ENCODE measurements at places on chromosomes 2 and 18.

GRCh38 chr2:190514676-190515075 is 19.8 kb downstream of the NEMP2 start:
- DNase-seq: no peak

GRCh38 chr2:141063406-141063805 is 1067.4 kb downstream of the LRP1B start:
- DNase-seq: no peak

DNA sequence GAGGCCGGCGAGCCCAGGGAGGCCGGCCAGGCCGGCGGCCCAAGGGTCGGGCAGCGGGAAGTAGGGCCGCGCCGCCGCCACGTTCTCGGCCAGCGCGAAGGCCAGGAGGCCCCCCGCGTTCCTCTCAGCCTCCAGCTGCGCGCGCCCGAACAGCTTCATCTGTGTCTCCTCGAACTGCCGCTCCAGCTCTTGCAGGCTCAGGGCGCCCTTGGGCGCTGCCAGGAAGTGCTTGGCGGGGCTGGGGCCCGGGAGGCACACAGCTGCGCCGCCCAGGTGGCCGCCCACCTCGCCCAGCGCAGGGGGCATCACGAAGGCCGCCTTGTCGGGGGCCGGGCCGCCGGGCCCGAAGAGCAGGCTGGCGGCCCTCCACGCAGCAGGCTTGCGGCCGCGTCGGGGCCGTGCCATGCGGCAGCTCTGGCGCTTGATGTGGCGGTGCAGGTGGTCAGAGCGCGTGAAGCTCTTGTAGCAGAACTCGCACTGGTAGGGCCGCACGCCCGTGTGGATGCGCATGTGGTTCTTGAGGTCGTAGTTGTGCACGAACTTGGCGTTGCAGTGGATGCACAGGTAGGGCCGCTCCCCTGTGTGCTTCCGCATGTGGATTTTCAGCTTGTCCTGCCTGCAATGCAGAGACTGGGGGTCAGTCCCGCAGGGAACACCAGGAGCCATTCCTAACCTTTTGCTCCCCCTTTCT is 99.0 kb upstream of the SMAD2 start:
- no peak for DNase-seq

- DNase-seq: no peak
These were observed 49.9 kb upstream of the RTN4 start for GRCh38 chr2:55099878-55100820.

DNA sequence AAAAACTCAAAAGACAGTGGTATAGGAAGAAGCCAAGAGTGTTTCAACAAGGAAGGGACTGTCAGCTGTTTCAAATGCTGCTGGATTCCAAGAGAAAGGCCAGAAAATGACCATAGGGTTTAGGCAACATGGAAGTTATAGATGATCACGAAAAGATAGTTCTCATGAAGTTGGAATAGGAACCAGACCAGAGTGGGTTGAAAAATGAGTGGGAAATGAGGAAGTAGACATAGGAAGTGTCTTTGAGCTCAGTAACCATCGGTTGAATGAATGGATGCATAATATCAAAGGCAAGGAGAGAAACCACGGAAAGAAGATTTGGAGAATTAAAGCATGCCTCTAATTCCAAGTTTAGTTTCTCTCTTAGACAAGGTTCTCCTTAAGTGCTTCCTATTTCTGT is 1.3 kb downstream of the NCAPH start:
- DNase-seq: no peak

GRCh38 chr2:10452312-10452711 is 4.2 kb upstream of the ODC1 start:
- DNase-seq: no peak

DNA sequence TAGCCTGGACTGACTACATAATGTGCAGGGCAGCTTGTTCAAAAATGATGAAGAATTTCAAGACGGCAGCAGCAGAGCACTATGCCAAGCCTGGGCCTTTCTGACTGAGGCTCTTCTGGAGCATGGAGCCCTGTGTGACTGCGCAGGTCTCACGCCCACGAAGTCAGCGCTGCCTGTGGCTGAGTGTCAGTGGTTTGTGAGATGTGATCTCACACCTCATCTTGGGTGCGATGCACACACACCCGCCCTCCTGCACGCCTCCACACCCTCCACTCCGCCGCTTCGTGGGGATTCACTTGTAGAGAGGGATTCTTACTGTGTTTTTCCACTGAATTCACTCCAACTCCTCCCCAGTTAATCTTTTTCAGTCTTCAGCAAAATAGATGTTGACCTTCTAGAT is 103.9 kb downstream of the VIT start:
- DNase-seq: peak; percentile 26

GRCh38 chr18:49237031-49237430 is 223.4 kb downstream of the DYM start:
- no peak for DNase-seq

DNA sequence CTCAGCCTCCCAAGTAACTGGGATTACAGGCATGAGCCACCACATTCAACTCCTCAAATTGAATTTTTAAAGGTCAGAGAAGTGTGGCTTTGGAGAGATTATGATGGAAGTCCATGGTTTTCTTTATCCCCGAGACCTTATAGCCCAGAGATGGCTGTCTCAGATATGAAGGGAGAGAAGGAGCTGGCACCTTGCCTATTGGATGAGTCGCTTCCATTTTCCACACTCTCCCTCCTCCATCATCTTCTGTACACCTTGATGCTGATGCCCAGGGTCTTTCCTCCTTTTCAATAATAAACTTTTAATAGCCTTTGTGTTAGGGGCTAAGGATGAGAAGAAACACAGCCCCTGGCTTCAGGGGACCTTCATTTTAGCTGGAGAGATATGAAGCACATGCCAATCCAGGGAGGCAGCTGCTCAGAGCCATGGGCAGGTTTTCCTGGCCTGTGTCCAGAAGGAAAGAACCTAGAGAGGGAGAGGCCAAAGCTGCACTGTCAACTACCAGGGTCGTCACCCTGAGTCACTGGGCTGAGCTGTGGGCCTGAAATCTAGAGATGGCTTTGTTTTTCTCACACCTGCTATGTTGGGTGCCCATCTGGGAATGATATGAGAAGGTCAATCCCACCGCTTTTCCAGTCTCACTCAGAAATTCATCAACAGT is 146.0 kb upstream of the SERTAD2 start:
- no peak for DNase-seq

GRCh38 chr2:104745846-104746245 is 108.1 kb upstream of the POU3F3 start:
- DNase-seq: no peak

- no peak for DNase-seq
These were observed 59.8 kb downstream of the LDAH start for GRCh38 chr2:20762945-20763683.

- DNase-seq: no peak
These were observed 38.0 kb downstream of the CYP1B1 start for GRCh38 chr2:38037757-38038621.

- no peak for DNase-seq
These were observed 1.3 kb upstream of the SMAD2 start for GRCh38 chr18:47931718-47932103.

DNA sequence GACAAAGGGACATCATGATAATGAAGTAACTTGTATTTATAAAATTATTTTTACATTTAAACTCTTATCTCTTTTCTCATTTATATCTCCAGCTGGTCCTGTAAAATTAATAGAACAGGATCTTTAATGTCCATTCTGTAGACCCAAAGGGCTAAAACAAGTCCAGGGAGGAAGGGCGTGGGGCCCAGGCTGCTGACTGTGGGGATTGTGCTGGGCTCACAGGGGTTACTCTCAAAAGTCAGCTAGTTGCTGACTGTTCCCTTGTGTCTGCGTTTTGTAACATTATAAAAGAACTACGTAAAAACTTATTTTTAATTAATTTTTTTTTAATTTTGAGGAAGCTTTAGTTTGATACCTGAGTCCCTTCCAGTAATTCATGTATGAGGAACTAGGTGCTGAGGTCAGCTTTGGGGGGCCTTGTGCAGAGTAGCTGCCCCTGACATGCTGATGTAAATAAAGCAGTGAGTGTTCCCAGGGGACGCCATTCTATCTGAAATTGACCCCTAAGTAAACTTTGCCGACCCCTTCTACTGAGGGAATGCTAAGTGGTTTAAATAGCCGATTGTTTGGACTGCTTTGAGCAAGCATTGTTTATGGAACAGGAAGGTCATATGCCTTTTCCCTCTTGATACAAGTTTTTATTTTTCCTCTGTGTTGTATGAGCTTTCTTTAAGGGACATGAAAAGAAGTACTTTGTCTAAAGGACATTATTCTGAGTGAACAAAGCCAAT is 56.4 kb downstream of the MERTK start:
- DNase-seq: no peak

GRCh38 chr18:36535202-36535935 is 237.9 kb downstream of the FHOD3 start:
- DNase-seq: no peak

DNA sequence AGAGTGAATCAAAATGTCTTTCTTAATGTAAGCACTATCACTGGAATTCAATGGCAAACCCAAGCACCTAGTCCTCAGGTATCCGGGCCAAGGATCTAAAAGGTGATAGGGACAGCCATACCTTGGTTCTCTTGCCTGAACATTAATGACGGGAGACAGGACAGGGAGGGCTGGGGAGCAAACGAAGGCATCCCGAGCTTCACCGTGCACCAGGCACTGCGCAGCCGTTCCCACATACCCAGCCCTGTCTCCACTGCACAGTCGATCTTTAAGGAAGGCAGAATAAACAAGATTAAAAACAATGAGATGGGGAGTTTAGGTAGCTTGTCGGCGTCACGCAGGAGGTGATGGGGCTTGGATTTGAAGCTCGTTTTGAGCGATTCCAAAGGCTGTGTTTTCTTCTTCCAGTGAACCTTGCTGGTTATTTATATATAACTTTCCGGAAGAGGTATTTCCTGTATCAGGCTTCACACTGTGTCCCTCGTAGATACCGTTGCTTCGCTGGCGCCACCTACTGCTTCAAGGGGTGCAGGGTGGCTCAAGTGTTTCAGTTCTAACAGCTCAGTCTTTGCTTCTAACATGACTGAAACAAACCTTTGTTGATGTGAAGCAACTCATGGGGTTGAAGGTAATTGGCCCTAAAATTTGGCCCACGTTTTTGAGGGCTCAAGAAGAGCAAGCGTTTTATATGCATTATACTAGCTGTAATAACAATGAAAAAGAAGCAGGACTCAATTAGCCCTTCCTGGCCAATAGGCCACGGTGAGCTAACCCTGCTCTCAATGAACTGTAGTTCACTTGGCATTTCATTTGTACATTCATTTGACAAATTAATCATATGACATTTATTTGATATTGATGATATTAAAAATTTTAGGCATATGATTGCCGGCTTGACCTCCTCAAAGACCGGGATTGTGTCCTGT is 77.4 kb downstream of the DCDC2C start:
- peak; percentile 7 for DNase-seq

GRCh38 chr2:223041527-223042109 is 10.4 kb upstream of the KCNE4 start:
- DNase-seq: no peak

- DNase-seq: no peak
These were observed 14.1 kb downstream of the MC4R start for GRCh38 chr18:60358516-60358915.

DNA sequence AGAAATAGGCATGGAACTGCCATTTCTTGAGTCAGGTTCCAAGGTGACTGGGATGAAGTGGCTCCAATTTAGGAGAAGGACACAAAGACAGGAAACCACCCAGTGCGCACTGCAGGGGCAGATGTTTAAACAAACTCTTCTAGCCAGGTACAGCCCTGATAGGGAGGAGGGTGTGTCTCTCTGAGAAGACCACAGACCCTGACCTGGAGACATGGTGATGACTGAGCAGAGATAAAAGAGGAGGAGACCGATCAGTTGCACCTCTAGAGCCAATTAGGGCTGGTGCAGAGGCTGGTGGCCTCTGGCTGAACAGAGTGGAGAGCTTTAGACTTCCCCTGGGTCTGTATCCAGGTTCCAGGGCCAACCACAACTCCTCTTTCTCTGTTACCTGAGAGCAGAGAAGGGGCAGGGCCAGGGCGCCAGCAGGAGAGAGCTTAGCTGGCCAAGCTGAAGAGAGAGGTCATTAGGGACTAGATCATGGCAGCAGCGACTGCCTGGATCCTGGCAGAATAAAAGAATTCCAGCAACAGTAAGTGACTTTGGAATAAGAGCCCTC is 5.4 kb upstream of the SPOPL start:
- no peak for DNase-seq

- no peak for DNase-seq
These were observed 319.9 kb upstream of the SALL3 start for GRCh38 chr18:78659748-78660147.

- DNase-seq: no peak
These were observed 780.1 kb upstream of the LINC00305 start for GRCh38 chr18:64929036-64929435.

GRCh38 chr2:56749152-56749752 is 565.5 kb downstream of the CCDC85A start:
- no peak for DNase-seq

GRCh38 chr18:8750954-8751415 is 45.6 kb downstream of the MTCL1 start:
- no peak for DNase-seq

GRCh38 chr2:54380670-54381069 is 75.5 kb upstream of the SPTBN1 start:
- DNase-seq: no peak

- DNase-seq: no peak
These were observed 5.1 kb downstream of the MTERF4 start for GRCh38 chr2:241096979-241097378.

GRCh38 chr2:109160714-109161440 is 31.9 kb downstream of the SH3RF3 start:
- no peak for DNase-seq

GRCh38 chr2:65436824-65437221 is 4.4 kb upstream of the SPRED2 start:
- DNase-seq: peak; percentile 21

All from stimulated activated CD4-positive, alpha-beta T cell treated with anti-CD3 and anti-CD28 coated beads, Interleukin-1b, Interleukin-23, amount 100 ng/mL, for 24 hours (primary cell).